ENCODE measurements at places on chromosomes 1 and 21.
A peak's percentile ranks its signal among the peaks of the same experiment; 100 is the strongest.

- DNase-seq, result no peak
These were observed 55.7 kb downstream of the ADSS2 start for GRCh38 chr1:244395965-244396364.

DNA sequence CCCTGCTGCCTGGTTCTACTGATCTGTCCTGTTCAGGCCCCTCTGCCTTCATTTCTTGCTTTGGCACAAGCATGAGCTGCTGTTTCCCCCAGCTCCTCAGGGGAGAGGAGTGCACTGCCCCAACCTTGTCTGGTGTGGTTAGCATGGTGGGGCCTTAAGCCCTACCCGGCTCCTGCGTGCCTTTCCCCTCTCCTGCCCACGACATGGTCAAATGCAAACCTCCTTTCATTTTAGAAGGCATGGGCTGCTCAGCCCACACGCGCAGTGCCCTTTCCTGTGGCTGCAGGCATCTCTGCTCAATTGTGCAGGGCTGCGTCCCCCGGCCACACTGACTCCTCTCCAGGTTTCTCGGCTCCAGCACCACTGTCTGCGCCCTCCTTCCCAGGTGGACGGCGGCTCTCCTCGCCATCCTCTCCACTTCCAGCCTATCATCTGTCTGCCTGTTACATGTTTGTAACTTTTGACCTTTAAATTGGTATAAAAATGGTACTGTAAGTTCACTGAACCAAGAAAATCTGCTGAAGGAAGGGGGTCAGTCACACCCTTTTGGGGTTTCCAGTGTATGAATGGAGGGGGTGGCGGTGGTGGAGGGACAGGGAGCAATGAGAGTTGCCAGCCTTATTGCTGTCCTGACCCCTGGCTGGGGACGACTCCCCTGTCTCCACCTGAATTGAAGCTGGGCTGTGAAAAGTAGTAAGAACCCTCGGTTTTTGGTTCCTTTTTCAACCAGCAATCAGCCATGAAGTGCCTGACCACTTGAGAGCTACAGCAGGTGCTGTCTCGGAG is 5.1 kb downstream of the PDE9A start:
- no peak for DNase-seq

DNA sequence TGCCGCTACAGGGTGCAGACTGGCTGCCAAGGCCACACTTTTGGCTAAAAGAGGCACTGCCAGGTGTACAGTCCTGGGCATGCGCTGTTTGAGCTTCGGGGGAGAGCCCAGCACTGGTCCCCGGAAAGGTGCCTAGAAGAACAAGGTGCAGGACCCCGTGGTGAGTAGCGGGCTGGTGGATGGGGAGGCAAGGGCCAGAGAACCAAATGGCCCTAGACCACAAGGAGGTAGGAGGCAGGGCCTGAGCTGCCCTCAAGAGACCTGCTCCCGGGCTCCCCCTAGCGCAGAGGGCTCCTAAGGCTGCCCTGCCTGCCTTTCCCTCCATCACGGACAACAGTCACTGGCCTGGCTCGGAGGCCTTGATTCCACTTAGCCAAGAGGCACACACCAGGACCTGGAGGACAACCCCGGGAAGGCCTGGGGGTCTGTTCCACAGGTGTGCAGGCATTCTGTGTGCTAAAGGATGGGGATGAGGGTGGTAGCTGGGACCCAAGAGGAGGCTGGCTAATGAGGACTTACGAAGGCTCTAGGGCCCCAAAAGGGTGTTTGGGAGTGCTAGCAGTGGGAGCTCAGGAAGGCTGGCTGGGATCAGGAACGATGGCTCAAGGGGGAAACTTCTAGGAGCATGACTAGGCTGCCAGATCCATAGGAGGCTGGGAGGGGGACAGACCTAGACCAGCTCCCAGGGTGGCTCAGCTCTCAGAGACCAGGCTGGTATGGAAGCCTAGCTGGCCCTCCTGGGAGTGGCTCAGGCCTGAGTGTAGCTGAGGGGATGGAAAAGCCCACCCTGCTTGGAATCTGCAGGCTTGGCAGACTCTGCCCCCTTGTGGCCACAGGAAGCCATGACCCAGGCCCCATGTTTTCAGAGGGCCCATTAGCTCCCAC is 742 bp downstream of the ARTN start:
- DNase-seq, result peak; percentile 79

DNA sequence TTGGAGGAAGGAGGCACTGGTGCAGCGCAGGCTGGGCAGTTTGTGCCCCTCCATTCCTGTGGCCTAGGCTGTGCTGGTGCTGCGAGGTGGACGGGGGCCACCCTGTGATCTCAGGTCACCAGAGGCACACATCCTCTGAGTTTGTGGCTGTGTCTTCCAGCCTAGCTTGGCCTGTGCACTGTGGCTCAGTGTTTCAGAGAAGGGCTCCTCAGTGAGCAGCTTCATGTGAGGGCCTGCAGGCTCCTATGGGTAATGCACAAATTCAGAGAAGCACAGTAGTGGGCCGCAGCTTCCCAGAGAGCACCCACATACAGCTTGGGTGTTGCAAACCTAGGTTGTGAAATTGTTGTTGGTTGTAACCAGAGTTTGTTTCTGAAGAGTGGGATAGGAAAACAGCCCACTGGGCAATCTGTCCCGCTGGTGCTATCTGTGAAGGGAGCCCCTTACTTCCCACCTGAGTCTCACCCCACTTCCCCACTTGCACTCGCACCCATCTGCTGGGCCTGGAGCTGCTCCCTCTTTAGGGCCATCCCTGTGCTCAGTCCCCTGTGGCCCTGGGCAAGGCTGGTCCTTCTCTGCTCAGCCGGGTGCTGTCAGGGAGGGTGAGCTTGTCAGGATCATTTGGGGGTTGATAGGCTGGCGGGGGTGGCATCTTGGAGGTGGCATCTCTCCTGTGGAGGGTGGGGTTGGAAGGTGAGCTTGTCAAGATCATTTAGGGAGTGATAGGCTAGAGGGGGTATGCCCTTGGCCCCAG is 30.2 kb downstream of the SNAP47 start:
- no peak for DNase-seq

DNA sequence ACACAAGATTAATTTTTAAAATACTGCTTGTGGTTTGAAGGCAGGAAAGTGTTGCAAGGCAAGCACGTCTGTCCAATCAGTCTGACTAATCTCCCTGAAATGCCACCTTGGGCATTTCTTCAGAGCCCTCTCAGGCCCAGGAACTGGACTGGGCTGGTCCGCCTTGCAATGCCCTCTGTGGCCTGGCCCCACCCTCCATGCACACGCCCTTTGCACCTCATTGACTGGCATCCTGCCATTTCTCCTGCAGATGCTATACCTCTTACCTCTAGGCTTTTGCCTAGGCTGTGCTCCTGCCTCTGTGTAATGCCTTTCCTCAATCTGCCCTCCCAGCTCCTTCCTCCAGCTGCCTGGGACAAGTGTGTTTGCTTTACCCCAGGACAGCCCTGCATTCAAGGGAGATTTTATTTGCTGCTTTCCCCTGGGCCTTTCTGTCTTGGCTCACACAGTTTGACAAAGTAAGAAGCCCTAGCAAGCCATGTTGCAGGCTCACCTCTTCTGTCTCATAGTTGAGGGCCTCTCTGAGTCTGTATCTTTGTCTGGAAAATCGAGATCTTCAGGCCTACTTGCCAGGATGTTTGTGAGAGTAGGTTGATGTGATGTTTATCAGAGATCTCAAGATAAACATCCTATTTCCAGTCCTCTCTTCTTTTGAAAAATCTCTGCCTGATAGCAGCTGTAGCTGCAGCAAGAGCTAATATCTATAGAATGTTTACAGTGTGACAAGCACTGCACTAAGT is 149.2 kb upstream of the JUN start:
- no peak for DNase-seq

- DNase-seq, result no peak
These were observed 21.3 kb upstream of the PRDM15 start for GRCh38 chr21:41900401-41900800.

DNA sequence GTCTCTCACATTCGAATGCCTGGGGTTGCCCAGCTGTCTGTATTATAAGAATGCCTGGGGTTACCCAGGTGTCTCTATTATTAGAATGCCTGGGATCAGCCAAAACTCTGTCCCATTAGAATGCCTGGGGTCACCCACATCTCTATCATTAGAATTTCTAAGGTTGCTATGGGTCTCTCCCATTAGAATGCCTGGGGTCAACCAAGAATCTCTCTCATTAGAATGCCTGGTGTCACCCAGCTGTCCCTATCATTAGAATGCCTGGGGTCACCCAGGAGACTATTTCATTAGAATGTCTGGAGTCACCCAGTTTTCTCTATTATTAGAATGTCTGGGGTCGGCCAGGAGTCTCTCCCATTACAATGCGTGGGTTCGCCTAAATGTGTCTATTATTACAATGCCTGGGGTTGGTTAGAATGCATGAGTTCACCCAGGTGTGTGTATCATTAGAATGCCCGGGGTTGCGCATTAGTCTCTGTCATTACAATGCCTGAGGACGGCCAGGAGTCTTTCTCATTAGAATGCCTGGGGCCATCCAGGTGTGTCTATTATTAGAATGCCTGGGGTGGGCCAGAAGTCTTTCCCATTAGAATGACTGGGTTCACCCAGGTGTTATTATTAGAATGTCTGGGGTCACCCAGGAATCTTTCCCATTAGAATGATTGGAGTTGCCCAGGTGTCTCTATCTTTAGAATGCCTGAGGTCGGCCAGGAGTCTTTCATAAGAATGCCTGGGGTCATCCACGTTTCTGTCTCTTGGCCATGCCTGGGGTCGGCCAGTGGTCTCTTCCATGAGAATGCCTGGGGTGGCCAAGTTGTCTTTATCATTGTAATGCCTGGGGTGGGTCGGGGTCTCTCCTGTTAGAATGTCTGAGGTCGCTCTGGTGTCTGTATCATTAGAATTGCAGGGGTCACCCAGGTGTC is 59.6 kb downstream of the RNF187 start:
- no peak for DNase-seq

GRCh38 chr21:44053567-44053966 is 41.5 kb downstream of the TRAPPC10 start:
- DNase-seq, result no peak

GRCh38 chr1:155933591-155934096 is 569 bp downstream of the KHDC4 start:
- no peak for DNase-seq

DNA sequence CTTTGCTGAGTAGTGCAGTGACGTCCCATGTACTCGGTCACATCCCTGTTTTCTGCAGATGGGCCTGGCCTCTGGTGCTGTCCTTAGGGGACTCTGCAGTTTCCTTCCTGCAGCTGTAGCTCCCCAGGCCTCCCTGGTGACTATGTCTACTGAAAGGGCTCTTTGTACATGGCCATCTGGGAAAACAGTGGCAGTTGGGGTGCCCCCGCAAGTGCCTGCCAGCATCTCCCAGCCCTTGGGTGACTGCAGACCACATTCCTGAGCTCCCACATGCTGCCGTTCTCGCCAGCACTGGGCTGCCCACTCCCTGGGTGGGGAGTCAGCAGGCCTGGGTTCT is 37.5 kb upstream of the KCNA10 start:
- DNase-seq, result no peak

DNA sequence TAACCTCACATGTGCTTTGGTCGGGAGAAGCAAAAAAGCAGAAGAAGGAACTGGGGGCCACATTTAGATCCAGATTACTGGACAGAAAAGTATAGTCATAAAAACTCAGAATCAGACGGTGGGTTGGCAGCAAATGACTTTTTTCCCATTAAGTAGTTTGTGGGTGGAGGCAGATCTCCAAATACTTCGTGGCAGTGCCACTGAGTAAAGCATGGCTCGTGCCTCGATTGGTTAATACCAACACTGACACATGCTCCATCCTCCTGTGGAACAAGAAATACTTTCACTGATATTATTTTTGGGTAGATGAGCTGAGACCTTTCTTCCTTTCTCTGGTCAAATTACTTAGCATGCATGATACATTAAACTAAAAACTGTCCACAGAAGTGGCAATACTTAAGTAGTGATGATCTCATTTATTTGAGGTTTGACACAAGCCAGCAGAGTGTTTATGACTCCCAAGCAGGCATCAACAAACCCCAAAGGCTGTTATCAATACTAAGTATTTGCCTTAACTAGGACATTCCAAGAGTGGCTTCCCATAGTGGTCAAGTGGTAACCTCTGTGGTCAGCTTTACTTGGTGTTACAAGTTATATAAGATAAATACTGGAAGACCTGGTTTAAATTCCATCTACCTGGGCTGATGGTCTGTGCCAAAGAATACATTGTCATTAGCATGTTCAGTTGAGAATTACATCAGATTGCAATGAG is 500.0 kb upstream of the RUNX1 start:
- DNase-seq, result no peak

DNA sequence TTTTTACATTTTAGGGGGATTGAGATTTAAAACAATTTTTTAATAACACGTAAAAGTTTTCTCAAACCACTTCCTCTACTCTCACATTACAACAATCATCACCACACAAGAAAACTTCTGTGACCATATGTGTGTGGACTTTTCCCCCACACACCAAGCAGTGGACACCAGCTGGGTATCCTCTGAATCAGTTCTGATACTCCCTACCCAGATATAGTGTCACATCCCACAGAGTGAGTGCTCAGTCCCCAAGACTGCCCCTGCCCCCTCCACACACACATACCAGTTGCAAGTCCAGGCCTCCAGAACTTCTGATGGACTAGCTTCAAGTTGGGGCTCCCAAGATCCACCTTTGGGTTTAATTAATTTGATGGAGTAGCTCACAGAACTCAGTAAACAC is 53.3 kb upstream of the QSOX1 start:
- no peak for DNase-seq
